ENCODE measurements at places on chromosomes 13 and 19. TPM values are rescaled to one million over a fixed set of nuclear protein-coding genes. Genes with fewer than 3 reads are reported as not detected.

DNA sequence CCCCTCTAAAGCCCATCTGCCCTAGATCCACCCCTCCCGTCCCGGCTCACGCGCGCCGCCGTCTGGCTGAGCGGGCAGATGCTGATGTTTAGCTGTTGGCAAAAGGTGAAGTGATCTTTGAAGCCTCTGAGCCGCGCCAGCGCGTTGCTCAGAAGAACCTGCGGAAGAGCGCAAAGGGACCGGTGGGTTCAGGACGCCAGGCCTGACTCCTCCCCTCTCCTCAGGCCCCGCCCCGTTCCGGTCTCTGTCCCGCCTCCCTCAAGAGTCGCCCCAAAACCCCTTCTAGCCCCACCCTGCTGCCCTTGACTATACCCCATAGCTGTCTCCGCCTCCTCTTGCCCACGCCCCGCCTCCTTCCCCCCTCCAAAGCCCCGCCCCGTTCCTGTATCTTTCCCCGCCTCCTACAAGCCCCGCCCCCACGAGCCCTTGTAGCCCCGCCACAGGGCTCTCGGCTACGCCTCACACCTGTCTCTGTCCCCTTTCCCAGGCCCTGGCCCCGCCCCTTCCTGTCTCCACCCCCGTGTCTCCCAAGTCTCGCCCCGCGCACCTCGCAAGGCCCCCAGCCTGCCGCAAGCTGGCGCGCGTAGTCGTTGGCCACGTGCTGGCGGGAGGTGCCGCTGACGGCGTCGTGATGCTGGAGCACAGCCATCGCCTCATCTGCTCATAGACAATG is 9.5 kb downstream of the MAN2B1 start:
- no peak overlapping the region for H3K27ac ChIP-seq
- peaks cover 37% of the 10 kb centered on the region for H3K36me3 ChIP-seq
- no peaks in the 10 kb centered on the region for H3K4me1 ChIP-seq
- DNase-seq: peak; percentile 71
- no peaks in the 10 kb centered on the region for H3K27me3 ChIP-seq

DNA sequence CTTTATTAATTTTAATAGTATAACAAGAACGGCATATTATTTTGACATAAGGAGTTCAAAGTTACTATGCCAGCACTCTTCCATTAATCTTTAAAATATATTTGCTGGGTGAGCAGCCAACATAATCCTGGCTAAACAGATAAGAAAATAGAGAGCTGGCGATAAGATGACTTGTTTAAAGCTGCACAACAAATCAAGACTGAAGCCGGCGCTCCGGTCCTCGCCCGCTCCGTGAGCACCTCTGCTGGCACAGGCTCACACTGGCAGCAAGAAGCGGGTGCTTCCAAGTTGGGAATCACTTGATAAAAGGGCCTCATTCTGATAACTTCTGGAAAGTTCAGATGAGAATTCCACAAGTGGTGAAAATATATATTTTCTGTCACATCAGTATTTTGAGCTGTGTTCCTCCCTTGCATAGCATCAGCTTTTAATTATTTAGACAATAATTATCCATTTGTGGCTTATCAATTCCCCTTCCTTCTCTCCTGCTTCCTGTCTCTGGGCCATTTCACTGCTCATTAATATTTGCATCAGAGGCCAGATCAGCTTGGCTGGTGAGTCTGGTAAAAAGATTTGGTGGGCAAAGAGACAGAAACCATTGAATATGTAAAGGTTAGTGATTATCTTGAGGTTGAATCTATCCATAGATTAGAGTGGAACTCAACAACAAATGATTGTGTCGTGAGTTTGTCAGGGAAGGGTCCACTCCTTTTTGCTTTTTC is 205.3 kb downstream of the MZT1 start:
- H3K27ac ChIP-seq: no peak overlapping the region
- no peak for DNase-seq
- no peaks in the 10 kb centered on the region for H3K4me1 ChIP-seq

GRCh38 chr19:15871570-15871969 is 26.3 kb downstream of the CYP4F2 start:
- peak overlapping the region; percentile 22 for H3K4me3 ChIP-seq
- DNase-seq: peak; percentile 62
- H3K27me3 ChIP-seq: no peaks in the 10 kb centered on the region
- H3K36me3 ChIP-seq: no peaks in the 10 kb centered on the region

- no peak overlapping the region for H3K27ac ChIP-seq
- no peaks in the 10 kb centered on the region for H3K36me3 ChIP-seq
- H3K27me3 ChIP-seq: no peaks in the 10 kb centered on the region
- no peaks in the 10 kb centered on the region for H3K4me1 ChIP-seq
- DNase-seq: no peak
Measured at GRCh38 chr13:96417939-96418685, 328.2 kb downstream of the HS6ST3 start.

GRCh38 chr13:75356421-75356820 is 125.5 kb downstream of the TBC1D4 start:
- no peaks in the 10 kb centered on the region for H3K27me3 ChIP-seq
- H3K4me1 ChIP-seq: no peaks in the 10 kb centered on the region
- H3K36me3 ChIP-seq: no peaks in the 10 kb centered on the region
- H3K4me3 ChIP-seq: no peak overlapping the region
- no peak for DNase-seq

- H3K27me3 ChIP-seq: no peaks in the 10 kb centered on the region
- no peak overlapping the region for H3K4me3 ChIP-seq
- no peaks in the 10 kb centered on the region for H3K36me3 ChIP-seq
- no peak for DNase-seq
- H3K4me1 ChIP-seq: no peaks in the 10 kb centered on the region
Measured at GRCh38 chr19:31340042-31341025, 8.9 kb downstream of the TSHZ3 start.

- H3K36me3 ChIP-seq: no peaks in the 10 kb centered on the region
- H3K4me3 ChIP-seq: no peak overlapping the region
- H3K27me3 ChIP-seq: no peaks in the 10 kb centered on the region
Measured at GRCh38 chr19:18804643-18805042, 13.5 kb upstream of the COMP start.

- H3K4me1 ChIP-seq: no peaks in the 10 kb centered on the region
- H3K27ac ChIP-seq: no peak overlapping the region
- no peak overlapping the region for H3K4me3 ChIP-seq
- no peaks in the 10 kb centered on the region for H3K27me3 ChIP-seq
- H3K36me3 ChIP-seq: no peaks in the 10 kb centered on the region
Measured at GRCh38 chr19:31947436-31948115, 397.8 kb upstream of the ZNF507 start.

GRCh38 chr19:23101241-23101640 is 15.6 kb upstream of the ZNF730 start:
- H3K4me1 ChIP-seq: no peaks in the 10 kb centered on the region
- no peak for DNase-seq
- no peak overlapping the region for H3K4me3 ChIP-seq
- no peaks in the 10 kb centered on the region for H3K27me3 ChIP-seq

GRCh38 chr13:57552437-57552836 is 79.1 kb upstream of the PCDH17 start:
- H3K27me3 ChIP-seq: no peaks in the 10 kb centered on the region
- H3K4me1 ChIP-seq: no peaks in the 10 kb centered on the region
- H3K36me3 ChIP-seq: no peaks in the 10 kb centered on the region
- DNase-seq: no peak

- H3K27me3 ChIP-seq: no peaks in the 10 kb centered on the region
- DNase-seq: no peak
- no peak overlapping the region for H3K4me3 ChIP-seq
- H3K36me3 ChIP-seq: peaks cover 90% of the 10 kb centered on the region
- no peaks in the 10 kb centered on the region for H3K4me1 ChIP-seq
- no peak overlapping the region for H3K27ac ChIP-seq
Measured at GRCh38 chr19:52542984-52543664, 15.7 kb downstream of the ZNF808 start.

DNA sequence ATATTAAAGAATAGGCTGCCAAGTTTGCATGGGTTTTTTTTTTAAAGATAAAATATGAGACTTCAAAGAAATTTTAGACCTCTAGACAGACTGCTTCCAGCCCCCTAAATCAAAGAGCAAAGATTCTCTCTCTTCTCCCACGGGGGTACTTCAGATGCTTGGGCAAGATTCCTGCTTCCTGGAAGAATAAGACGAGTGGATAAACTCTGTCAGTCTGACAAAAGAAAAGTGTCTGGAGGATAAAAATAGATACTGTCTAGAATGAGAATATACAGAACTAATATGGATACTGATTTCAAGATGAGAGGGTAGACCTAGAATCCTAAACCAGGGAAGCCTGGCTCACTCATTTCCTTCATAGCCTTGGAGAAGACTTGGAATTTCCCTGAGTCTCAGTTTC is 435.1 kb downstream of the FOXO1 start:
- no peaks in the 10 kb centered on the region for H3K4me1 ChIP-seq
- H3K27me3 ChIP-seq: no peaks in the 10 kb centered on the region
- no peak overlapping the region for H3K4me3 ChIP-seq
- H3K27ac ChIP-seq: no peak overlapping the region
- H3K36me3 ChIP-seq: no peaks in the 10 kb centered on the region
- DNase-seq: no peak

GRCh38 chr19:18203408-18203862 is 407 bp downstream of the RAB3A start:
- DNase-seq: peak; percentile 78
- peak overlapping the region; percentile 93 for H3K4me3 ChIP-seq
- peak overlapping the region; percentile 47 for H3K27ac ChIP-seq
- peaks cover 30% of the 10 kb centered on the region for H3K4me1 ChIP-seq
- H3K27me3 ChIP-seq: no peaks in the 10 kb centered on the region
- peaks cover 18% of the 10 kb centered on the region for H3K36me3 ChIP-seq

DNA sequence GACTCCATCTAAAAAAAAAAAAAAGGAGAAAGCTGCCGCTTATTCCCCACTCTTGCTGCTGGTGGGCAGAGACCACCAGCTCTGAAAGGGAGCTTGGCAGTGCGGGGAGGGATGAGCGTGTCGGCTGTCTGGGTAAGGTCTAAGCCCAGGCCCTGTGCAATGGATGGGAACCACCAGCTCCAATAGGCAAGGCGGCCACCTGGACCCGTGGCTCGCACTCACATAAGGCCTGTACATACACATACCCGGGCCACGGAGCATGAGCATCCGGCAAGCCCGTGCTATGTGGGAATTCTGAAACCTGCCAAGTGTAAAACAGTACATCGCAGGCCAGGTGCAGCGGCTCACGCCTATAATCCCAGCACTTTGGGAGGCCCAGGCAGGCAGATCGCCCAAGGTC is 56.6 kb upstream of the USE1 start:
- no peaks in the 10 kb centered on the region for H3K27me3 ChIP-seq
- H3K4me1 ChIP-seq: peaks cover 19% of the 10 kb centered on the region

- no peak overlapping the region for H3K27ac ChIP-seq
- peaks cover 23% of the 10 kb centered on the region for H3K36me3 ChIP-seq
- H3K4me1 ChIP-seq: peaks cover 13% of the 10 kb centered on the region
- H3K4me3 ChIP-seq: no peak overlapping the region
Measured at GRCh38 chr13:41928323-41928722, 32.6 kb downstream of the VWA8 start.

GRCh38 chr13:43200736-43201135 is 177.3 kb downstream of the DNAJC15 start:
- no peaks in the 10 kb centered on the region for H3K27me3 ChIP-seq
- no peaks in the 10 kb centered on the region for H3K4me1 ChIP-seq
- no peak overlapping the region for H3K4me3 ChIP-seq
- DNase-seq: no peak
- H3K36me3 ChIP-seq: no peaks in the 10 kb centered on the region
- no peak overlapping the region for H3K27ac ChIP-seq

The ELAVL3 gene
- not detected for total RNA-seq

The SMIM17 gene
- 0.32 TPM for total RNA-seq

The MCEMP1 gene
- total RNA-seq: not detected

The KRTDAP gene
- not detected for total RNA-seq

The CCDC61 gene
- 13.5 TPM for total RNA-seq

The SLC17A7 gene
- 0.47 TPM for total RNA-seq

The RASAL3 gene
- total RNA-seq: 27.1 TPM

The CNMD gene
- not detected for total RNA-seq

The NPHS1 gene
- not detected for total RNA-seq

The ZNF177 gene
- 2.5 TPM for total RNA-seq

Measured in Karpas-422 (cell line).